Memory B cell (primary cell): ENCODE measurements at places on chromosomes 2 and 18.

DNA sequence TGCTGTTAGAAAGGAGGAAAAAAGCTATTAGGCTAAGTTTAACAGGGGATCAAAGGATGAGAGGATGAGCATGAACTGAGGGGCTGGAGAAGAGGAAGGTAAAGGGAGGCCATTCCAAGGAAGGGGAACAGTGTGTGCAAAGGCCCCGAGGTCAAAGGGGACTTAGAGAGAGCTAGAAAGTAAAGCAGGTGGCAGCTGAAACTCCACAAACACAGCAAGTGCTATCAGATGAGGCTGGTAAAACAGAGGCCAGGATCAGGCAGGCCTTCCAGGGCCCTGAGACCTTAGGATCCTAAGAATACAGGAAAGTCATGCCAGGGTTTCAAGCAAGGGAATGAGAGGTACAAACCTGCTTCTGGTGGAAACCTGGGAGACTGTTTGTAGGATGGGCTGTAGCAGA lies 5.8 kb downstream of the HDAC4 start:
- no peak for DNase-seq

DNA sequence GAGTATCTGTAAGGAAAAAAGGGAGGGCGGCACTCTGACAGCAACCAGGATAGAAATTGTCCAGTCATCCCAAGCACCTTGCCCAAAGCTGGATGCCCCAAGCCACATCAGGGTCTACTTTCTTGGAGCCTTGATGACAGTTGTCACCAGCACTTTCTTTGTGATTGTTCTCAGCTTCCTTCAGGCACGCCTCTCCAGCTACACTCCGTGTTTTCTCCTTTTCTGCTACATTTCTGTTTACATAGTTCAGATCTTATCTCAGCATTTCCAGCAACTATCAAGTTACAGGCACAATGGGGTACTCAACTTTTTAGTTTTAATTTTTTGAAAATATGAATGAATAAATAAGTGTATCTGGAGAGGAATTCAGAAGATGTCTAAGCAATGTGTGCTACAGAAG lies 115.3 kb upstream of the CELF4 start:
- DNase-seq, result no peak

DNA sequence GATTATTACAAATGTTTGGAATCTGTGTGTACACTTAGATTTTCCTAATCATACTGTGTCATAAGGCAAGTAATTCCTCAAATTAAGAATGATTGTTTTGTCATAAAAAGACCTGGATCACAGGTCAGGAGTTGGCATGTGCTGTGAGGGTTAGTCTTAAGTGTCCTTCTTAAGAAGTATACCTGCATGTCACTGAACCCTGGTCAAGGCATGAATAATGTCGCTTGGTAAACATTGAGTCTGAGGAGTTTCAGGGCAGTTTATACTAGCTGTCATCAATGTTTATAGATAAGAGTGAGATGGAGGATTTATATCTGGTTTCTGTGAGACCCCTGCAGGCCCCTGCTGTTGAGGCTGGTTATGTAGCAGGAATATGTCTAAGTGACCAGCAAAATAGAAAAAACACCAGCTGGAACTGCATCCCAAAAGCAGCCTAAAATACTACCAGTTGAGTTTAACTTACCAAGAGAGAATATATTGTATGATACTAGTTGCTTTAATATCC lies 112.0 kb upstream of the NOSTRIN start:
- DNase-seq, result no peak

DNA sequence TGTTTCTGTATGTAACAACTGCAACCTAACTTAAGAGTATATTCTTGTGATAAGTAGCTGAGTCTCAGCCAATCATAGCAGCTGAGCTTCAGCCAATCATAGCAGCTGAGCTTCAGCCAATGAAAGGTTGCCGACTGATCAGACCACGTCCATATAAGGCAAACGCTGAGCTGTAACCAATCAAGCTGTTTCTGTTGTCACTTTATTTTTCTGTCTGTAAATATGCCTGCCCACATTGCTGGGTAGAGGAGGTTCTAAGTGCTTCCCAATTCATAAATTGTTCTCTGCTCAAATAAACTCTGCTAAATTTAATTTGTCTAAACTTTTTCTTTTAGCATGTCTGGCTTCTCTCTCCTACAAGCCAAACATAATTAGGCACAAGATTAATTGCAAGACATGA lies 231.5 kb upstream of the TCF4 start:
- DNase-seq, result no peak

DNA sequence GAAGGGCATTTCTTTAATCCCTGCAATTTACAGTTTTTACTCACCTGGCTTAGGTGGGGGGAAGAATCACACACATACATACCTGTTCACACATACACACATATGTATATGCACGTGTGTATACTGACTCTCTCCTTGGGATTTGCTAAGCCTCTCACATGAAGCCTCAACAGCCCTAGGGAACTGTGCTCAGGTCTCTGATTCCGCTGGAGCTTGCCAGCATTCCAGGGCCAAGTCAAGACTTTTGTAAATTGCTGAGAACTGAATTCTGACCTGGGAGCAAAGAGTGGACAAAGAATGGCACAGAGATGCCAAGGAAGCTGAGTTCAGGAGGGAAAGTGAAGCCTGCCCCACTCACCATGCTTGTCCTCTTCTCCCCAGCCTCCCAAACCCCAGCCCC lies 177.3 kb downstream of the TMEM247 start:
- no peak for DNase-seq

DNA sequence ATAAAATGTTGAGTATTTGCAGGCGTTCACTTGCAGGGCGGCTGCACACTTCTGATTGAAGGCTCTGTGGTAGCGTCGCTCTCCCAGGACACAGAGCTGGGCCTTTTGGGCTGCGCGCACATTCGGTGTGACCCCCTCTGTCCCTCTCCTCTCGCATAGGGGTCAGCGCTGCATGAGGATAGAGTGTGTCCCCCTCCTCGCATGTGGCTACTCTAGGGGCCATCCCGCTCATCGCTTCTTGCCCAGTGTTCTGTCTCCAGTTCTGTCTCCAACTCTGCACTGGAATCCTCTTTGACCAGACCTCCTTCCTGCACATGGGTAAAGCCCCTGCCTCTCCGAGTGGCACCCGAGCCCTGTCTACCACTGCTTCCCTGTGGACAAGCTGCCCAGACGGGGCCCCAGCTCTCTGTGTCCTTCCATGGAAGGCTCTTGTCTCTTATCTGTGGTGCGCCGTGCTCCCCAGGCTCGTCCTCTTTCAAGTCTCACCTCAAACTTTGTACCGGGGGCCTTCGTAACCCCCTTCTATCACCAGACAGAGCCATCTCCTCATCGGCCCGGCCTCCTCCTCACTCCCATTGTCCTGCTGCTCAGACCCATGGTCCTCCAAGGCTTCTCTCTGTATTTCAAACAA lies 278.0 kb upstream of the HDAC4 start:
- no peak for DNase-seq

DNA sequence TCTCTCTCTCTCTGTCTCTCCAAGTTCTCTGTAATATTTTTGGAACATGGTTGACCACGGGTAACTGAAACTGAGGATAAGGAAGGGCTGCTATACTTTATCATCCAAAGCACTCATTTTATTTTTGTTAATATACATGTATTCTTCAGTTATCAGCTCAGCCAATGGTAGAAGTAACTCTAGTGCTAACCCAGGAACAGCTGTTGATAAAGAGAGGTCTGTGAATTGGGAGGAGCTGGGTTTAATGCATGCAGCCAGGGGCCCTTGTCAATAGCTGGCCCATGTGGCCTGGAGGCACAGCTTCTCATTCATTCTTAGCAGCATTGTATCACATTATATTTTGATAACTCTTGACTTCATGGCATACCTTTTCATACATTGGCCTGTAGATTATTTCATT lies 401.6 kb downstream of the EPHA4 start:
- no peak for DNase-seq

DNA sequence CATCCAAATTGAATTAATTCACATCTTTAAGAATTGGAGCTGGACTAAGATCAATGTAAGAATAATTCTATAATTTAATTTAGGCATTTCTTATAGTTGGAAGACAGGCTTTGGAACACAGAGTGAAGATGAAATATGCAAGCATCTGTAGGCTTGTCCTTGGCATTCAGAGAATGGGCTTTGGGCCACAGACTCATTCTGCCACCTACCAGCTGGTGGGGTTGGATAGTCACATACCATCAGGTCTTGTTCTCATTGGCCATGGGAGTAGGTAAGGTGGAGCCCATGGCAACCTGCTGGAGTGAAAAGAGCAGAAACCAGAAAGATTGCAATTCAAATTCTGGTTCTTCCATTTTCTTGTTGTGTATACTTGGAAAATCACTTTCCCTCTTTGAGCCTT lies 300.3 kb downstream of the CYRIA start:
- no peak for DNase-seq

- DNase-seq, result no peak
Observed at GRCh38 chr2:205700331-205701132, 18.2 kb downstream of the NRP2 start.

- no peak for DNase-seq
Observed at GRCh38 chr2:191611614-191612013, 66.3 kb upstream of the NABP1 start.

DNA sequence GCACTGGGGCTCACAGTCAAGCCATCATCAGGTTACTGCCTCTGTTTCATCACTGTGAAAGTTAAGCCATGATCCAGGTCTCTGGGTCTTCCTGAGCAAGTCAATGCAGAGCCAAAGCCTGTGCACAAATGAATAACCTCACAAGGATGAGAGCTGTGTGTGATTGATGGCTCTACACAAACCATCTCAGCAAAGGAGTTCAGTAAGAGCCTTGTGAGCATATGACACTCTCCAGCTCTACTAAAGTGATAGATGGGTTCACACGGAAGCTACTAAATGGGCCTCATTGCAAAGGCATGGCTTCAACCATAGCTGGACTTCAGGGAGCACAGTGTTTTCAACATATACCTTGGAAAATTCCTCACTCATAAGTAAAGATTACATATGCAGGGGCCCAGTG lies 101.5 kb downstream of the AFF3 start:
- DNase-seq, result no peak

DNA sequence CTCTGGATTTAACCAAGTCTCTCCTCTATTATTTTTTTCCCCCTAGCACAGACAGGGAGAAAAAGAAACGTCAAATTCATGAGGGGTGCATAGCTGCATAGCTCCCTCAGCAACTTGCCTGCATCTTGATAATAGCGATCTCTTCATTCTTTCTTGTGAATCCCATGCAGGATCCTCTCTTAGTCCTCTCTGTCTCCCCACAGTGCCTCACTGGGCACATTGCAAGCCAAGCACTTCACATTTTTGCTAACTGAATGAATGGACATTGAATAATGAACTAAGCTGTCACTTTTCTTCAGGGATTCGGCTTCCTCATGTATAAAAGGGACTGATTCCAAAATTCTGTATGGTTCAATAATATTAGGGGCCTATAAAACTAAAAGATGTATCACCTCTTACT lies 2.9 kb upstream of the EPB41L3 start:
- DNase-seq, result no peak

GRCh38 chr2:209696836-209697711 lies 74.6 kb upstream of the UNC80 start:
- DNase-seq, result no peak

GRCh38 chr2:175036582-175037018 lies 31.4 kb upstream of the CHN1 start:
- no peak for DNase-seq

- DNase-seq, result no peak
Observed at GRCh38 chr2:97617911-97618310, 28.0 kb upstream of the COX5B start.

DNA sequence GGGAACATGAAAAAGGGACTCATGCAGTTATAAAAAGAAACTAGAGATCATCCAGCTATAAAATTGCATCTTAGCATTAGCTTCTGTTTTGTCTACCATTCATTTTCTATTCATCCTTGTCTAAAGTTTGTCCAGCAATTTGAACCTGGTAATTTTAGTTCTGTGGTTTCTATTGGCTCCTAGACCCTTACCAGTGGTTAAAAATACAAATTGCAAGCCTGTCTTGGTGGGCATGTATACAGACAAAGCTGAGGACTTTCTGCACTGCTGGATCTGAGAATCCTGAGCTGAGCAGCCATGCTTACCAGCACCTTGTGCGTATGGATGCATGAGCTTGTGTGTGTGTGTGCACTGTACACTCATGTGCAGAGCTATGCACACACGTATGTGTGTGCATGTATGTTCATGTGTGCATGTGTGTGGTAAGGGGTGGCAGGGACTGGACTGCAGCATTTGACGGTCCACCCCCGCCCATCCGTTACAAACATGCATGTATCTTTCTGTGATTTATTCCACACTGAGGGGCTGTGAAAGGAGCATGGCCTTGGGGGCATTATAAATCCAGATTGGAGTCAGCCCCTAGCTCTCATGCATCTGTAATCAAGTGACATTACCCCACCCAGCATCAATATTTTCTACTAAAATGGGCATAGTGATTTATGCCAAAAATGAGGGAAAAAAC lies 144.7 kb downstream of the FAM210A start:
- no peak for DNase-seq

DNA sequence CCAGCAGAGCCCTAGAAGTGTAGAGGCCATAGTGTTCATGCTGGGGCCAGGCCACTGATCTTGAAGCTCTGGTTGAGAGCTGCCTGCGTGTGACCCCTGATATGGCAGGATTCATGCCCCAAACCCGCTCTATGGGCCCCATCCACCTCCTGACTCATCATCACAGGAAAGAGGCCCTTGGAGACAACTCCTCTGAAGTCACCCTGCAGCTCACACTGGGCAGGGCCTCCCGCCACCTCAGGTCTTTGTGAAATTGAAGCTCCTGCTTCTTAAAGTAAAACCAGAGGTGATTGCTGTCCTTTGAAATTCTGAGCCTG lies 12.0 kb upstream of the TUBB6 start:
- DNase-seq, result no peak

DNA sequence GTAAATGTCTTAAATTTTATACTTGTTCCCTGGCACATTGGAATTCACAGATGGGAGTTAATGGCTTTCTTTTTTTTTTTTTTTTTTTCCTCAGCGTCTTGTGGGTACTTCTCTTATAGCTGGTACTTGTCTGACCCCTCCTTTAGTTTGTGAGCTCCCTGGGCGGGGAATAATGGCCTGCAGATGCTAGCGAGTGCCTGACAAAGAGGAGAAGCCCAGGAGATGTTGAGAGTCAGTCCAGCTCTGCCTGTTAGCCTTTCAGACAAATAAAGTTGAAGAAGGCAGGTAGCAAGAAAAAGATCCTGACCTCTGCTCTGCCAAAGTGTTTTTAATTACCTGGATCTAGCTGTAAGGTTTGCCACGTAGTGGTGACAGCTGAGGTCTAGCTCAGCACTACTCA lies 6.6 kb downstream of the BCL2L11 start:
- no peak for DNase-seq

DNA sequence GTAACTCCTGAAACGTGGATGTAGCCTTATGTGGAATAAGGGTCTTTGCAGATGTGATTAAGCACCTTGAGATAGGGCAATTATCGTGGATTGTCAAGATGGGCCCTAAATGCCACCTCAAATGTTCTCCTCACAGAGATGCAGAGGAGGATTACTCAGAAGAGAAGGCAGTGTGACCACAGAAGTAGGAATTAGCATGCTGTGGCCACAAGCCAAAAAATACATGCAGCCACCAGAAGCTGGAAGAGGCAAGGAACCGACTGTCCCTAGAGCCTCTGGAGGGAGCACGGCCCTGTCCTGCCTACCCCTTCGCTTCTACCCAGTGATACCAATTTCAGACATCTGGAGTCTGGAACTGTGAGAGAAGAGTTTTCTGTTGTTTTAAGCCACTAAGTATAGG lies 47.3 kb upstream of the MGAT5 start:
- DNase-seq, result no peak
